Activated T-helper 2 cell treated with anti-CD3 and anti-CD28 coated beads, Interferon-gamma antibody, Interleukin-2, Interleukin-4, amounts not matched to agents 10 μg/mL and 5 μg/mL and 100 μg/mL, durations not matched to agents 14 hours and 24 hours and 36 hours (primary cell): ENCODE measurements at places on chromosomes 12 and 14. TPM values are rescaled to one million over a fixed set of nuclear protein-coding genes. Genes with fewer than 3 reads are reported as not detected.

KCNJ8 gene
- not detected in 2 replicates for total RNA-seq

CDH24 gene
- total RNA-seq = 1.4 and 2.1 TPM in 2 replicates

CCDC88C gene
- 95.3 and 100 TPM in 2 replicates for total RNA-seq

DACT1 gene
- 6.6 and 7.8 TPM in 2 replicates for total RNA-seq

SLC25A47 gene
- not detected in 2 replicates for total RNA-seq

CIROP gene
- total RNA-seq = not detected in 2 replicates

SPIC gene
- not detected in 2 replicates for total RNA-seq

CLEC1B gene
- total RNA-seq = not detected in 2 replicates

ENDOU gene
- total RNA-seq = not detected in 2 replicates

SCNN1A gene
- total RNA-seq = not detected in 2 replicates

ADAM21 gene
- total RNA-seq = not detected in 2 replicates

TBX3 gene
- total RNA-seq = not detected in 2 replicates

TRIM9 gene
- total RNA-seq = 0.46 TPM in 2 replicates

ZNF384 gene
- total RNA-seq = 73.7 and 75.4 TPM in 2 replicates

ACTR6 gene
- 40.4 and 42.1 TPM in 2 replicates for total RNA-seq

PRKAB1 gene
- total RNA-seq = 26.8 and 28.2 TPM in 2 replicates

ZNF891 gene
- 2.0 and 2.3 TPM in 2 replicates for total RNA-seq

TAMALIN gene
- total RNA-seq = 6.0 and 6.1 TPM in 2 replicates

ALDH2 gene
- total RNA-seq = 0.11 and 0.34 TPM in 2 replicates

GDF11 gene
- 15.3 and 15.4 TPM in 2 replicates for total RNA-seq

RAD9B gene
- 0.28 and 0.41 TPM in 2 replicates for total RNA-seq

GOLT1B gene
- total RNA-seq = 42.2 and 46.1 TPM in 2 replicates

KERA gene
- total RNA-seq = not detected in 2 replicates

CD163L1 gene
- not detected in 2 replicates for total RNA-seq

ANO4 gene
- total RNA-seq = not detected in 2 replicates

PTGER2 gene
- 53.3 and 54.1 TPM in 2 replicates for total RNA-seq

PSMA6 gene
- 396 and 397 TPM in 2 replicates for total RNA-seq

RD3L gene
- total RNA-seq = not detected in 2 replicates

CYP46A1 gene
- not detected in 2 replicates for total RNA-seq

MDGA2 gene
- not detected in 2 replicates for total RNA-seq

EIF2S3B gene
- total RNA-seq = 0.48 and 0.52 TPM in 2 replicates

NRXN3 gene
- total RNA-seq = 0.07 TPM in 1 of 2 replicates, not detected in the other

ESRRB gene
- total RNA-seq = 0.23 TPM in 2 replicates

GYS2 gene
- 0.07 and 0.14 TPM in 2 replicates for total RNA-seq

POTEG gene
- total RNA-seq = not detected in 2 replicates

NOS1 gene
- not detected in 2 replicates for total RNA-seq

PIWIL1 gene
- total RNA-seq = not detected in 2 replicates

INSM2 gene
- not detected in 2 replicates for total RNA-seq

KRT71 gene
- not detected in 2 replicates for total RNA-seq

PLCZ1 gene
- total RNA-seq = not detected in 2 replicates

SOX5 gene
- 0.34 and 0.53 TPM in 2 replicates for total RNA-seq

EPYC gene
- total RNA-seq = not detected in 2 replicates

PRH2 gene
- total RNA-seq = not detected in 2 replicates

LUM gene
- not detected in 2 replicates for total RNA-seq

SRRM4 gene
- total RNA-seq = not detected in 2 replicates

TIGAR gene
- 8.7 and 9.5 TPM in 2 replicates for total RNA-seq

ART4 gene
- total RNA-seq = not detected in 2 replicates

CCDC198 gene
- total RNA-seq = not detected in 2 replicates

CDCA3 gene
- total RNA-seq = 41.6 and 42.1 TPM in 2 replicates

MYO1H gene
- total RNA-seq = not detected in 2 replicates

GLIPR1L1 gene
- total RNA-seq = not detected in 2 replicates

GNB3 gene
- total RNA-seq = 1.2 and 1.3 TPM in 2 replicates

CIPC gene
- 10.9 and 11.3 TPM in 2 replicates for total RNA-seq

ZDHHC22 gene
- total RNA-seq = not detected in 2 replicates
